ENCODE measurements at places on chromosomes 2 and 18.

- no peak for DNase-seq
These were observed 203.4 kb upstream of the ID2 start for GRCh38 chr2:8478471-8478793.

- no peak for DNase-seq
These were observed 17.9 kb downstream of the LCT start for GRCh38 chr2:135818937-135819610.

- no peak for DNase-seq
These were observed 89.0 kb upstream of the RBMS1 start for GRCh38 chr2:160582490-160583145.

DNA sequence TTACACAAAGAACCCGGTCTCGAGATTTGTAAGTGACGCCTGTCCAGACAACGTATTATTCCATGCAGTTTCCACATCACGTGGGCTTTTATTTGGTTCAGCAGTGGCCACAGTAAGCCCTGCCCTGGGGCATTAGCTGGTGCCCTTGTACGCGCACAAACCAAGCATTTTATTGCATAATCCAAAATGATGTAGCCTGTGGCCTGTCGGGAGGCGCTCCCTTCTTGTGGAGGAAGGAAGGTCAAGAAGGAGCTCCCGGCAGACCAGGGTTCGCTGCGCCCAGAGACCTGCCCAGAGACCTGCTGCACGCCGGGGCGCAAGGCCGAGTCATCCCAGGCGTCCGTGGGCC lies 179.6 kb upstream of the ALKAL2 start:
- no peak for DNase-seq

- DNase-seq: no peak
These were observed 154.0 kb upstream of the ARL4C start for GRCh38 chr2:234650911-234651310.

- DNase-seq: no peak
These were observed 2.6 kb downstream of the NAPG start for GRCh38 chr18:10528439-10528838.
